ENCODE measurements at places on chromosomes 16 and 17.

- DNase-seq = no peak
Observed at GRCh38 chr17:76872221-76872873, 4.1 kb downstream of the MGAT5B start.

DNA sequence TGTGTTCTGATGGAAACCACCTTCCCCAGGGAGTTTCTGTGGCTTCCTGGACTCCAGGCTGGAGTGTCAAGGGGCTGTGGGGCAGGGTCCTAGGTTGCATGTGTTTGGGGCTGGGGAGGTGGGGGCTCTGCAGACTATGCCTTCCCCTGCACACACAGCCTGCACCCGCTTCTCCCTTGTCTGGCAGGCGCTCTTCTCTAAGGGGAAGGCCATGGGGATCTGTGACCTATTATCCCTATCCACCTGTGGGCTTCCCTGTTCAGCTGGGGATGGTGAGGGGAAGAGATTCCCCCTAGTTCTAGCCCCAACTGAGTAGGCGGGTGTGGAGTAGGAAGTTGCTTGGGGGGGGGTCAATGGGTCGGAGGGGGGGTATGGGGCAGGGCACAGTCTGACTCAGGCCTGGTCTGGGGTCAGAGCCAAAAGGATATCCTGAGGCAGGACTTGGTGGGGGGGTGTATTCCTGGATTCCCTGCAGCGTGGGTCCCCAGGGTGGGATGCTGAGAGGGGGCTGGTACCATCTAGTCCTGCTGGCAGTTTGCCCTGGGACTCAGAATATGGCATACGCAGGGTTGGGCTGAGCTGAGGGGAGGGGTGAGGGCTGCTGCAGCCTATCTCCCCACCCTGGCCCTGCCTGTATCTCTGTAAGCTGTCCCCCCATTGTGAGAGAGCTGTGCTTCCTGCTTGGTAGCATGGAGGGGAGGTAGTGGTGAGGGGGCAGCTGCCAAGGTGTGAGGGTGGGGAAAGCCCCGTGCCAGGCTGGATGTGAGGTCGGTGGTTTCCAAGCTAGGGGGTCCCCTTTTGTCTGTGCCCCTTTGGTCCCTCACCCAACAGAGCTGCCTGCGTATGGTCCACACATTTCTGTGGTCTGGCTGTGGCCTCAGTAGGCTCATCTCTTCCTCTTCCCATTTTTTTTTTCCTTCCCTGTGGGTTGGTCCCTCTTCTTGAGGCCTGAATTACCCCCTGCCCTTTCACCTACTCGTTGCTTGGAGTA, 14.7 kb downstream of the RARA start:
- no peak for DNase-seq

DNA sequence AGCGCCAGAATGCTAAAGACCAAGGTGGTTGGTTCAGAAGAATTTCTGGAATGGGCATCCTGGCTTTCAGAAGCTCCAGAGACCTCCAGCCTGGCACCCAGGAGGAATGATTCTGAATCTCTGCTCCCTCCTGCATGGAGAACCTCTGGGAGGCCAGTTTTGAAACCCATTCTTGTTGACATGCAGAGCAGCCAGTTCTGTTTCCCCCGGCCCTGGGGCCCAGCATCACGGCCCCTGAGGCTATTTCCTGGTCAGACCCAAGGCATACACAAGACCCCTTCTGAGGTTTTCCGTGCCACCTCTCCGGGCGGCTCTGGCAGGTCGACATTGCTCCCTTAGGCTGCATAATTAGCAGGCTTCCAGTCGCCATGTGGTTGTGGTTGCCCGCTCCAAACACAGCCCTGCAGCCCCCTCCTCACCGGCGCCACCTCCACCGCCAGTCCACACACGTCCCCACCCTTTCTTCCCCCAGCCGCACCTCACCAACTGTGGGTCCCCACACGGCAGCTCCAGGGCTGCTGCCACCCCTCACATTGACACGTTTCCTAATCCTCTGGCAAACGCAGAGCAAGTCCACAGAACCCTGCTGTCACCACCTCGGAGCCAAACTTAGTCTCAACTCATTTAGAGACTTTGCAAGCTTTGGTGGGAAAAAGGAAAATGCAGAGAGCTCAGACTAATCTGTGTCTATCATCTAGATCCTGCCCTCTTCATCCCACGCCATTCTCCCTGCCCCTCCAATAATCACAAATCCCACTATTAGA, 367.1 kb downstream of the SOX9 start:
- no peak for DNase-seq

DNA sequence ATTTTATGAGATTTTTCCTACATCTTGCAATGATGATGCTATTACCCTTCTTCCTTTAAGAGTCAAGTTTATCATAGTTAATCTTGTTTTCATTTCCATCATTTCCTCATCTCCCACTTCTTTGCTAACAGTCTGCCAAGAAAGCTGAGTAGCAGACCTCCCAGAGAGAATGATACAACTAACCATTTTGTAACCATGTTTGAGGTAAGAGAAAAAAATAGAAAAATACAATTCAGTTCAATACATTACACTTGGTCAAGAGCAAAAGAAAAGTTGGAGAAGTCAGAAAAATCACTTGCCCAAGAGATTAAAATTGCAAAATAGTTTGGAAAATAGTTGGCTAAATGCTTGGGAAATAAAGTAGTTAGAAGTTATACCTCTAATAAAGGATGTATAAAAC, 154.4 kb downstream of the ABCA8 start:
- DNase-seq = no peak

DNA sequence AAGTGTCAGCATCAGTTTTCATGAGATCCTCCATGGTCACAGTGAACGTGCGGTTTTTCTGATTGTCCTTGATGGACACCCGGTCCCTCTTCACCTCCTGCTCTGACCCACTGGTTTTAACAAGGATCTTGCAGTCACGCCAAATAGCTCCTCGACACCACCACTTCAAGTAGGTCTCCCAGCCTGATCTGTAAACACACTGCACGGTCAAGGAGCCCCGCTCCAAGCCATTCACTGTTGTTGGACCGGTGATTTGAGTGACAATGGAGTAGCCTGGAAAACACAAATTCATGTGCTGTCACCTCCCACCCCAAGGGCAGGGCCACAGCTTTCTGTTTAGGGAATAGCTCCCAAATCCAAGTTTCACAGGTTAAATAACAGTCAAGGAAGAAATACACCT, 8.2 kb downstream of the CD300LF start:
- no peak for DNase-seq

- no peak for DNase-seq
Observed at GRCh38 chr16:76292218-76292617, 15.0 kb downstream of the CNTNAP4 start.

GRCh38 chr17:6756425-6757031, 682 bp downstream of the XAF1 start:
- DNase-seq = no peak

DNA sequence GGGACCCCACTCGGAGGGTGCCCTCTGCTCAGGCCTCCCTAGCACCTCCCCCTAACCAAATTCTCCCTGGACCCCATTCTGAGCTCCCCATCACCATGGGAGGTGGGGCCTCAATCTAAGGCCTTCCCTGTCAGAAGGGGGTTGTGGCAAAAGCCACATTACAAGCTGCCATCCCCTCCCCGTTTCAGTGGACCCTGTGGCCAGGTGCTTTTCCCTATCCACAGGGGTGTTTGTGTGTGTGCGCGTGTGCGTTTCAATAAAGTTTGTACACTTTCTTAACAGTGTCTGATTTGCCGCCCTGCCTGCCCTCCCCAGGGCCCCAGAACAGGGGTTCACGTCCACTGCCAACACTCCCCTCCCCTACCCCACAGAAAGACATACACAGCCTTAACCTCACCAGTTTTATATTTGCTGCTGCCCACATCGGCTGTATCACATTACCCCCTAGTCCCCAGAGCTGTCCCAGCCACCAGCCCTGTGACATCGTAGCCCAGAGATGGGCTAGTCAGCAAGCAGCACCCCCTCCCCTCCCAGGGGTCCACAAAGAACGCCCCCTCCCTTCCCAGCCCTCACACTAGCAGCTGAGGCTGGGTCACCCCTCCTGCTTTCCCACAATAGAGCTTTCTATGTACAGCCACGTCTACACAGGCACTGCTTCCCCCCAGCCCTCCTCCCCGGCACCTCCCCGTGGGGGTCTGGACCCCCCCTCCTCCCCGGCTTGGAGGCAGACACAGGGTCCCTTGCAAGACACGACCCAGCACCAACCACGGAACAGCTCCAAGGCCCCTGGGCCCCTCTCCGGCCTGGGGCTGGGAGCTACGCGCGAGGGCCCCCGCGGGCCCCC, 7.9 kb downstream of the GRN start:
- DNase-seq = no peak

DNA sequence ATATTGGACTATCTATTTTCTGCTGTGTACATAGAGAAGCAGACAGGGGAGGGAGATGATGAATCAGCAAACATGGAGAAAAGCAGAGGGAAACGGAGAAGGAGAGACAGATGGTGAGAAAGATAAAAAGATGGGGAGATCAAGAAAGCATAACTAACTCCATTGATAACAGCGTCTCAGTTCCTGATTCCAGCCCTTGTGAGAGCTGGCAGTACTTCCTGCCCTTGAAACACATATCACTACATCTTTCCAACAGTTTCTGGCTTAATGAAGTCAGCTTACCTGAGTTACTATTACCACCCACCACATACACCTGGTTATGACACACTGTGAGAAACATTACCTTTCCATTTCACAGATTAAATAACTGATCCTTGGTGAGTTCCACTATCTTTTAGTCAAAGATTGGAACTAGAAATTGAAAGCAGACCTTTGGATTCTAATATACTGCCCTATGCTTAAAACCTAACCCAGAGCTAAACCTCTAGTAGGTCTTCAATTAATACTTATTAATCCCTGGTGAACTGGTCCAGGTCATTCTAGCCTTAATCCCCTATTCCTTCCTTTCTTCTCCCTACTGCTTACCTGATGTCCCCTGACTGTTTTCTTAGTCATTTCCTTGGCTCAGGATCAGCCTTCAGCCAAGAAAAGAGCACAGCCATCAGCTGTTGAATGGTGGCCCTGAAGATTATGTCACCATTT, 346.6 kb upstream of the CCL2 start:
- no peak for DNase-seq

- DNase-seq = no peak
Observed at GRCh38 chr16:57145046-57146021, 40.5 kb downstream of the PSME3IP1 start.

DNA sequence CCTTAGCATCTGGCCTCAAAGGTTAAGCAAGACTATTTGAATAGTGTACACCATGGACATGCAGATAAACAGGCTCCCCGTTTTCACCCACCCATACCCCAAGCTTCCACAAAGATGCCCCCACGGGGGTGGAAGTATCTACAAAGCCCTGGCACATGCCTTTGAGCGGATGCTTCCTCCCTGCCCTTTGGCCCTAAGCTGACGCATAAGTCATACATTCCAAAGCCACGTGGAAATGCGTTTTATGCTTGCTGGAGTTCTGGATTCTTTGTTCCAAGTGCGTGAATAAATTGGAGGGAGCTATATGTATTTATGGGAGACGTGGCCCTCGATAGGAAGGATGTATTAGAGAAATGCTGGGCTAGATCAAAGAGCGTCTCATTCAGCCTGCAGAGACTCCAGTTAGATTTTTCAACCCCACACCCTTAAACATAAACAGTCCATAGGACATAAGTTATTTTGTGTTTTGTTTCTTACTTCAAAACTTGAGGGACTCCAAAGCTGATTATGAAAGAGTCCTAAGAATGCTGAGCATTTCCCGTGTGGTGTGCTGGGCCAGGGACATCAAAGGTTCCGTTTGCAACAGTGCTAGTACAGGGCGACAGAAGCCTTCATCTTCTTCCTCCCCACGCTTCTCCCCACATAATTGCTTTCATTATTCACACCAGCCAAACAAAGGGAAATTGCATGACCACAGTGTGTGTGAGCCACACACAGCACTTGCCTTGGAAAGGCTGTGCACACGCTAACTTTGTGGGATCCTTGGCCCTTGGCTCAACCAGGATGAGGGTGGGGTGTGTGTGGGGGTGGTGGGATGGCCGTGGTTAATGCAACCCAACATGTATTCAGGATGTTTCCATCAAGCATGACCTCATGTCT, 73.6 kb downstream of the WIPI1 start:
- no peak for DNase-seq

- DNase-seq = no peak
Observed at GRCh38 chr16:28058839-28059589, 4.5 kb downstream of the GSG1L start.

GRCh38 chr16:81797443-81797842, 18.4 kb downstream of the PLCG2 start:
- DNase-seq = no peak

- no peak for DNase-seq
Observed at GRCh38 chr17:36691606-36692005, 90.2 kb downstream of the MRM1 start.

GRCh38 chr16:53741546-53741945, 37.6 kb downstream of the FTO start:
- no peak for DNase-seq

DNA sequence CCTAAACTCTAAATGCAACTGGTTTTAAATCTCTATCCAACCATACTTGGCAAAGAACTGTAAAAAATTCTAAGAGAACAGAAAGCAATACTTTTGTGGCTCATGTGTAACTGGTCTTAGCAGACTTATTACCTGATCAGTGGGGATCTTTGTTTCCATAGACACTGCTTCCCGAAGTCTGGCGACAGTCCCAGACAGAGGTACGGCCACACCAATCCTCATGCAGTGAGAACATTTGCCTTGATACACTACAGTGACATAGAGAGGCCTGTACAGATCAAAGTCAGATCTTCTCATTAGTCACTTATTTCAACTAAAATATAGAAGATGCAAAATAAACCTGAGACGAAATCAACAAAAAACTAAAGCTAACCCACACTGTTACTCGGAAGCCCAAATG, 43.9 kb downstream of the USP31 start:
- no peak for DNase-seq

GRCh38 chr16:5709889-5710288, 612.3 kb upstream of the EEF2KMT start:
- no peak for DNase-seq

DNA sequence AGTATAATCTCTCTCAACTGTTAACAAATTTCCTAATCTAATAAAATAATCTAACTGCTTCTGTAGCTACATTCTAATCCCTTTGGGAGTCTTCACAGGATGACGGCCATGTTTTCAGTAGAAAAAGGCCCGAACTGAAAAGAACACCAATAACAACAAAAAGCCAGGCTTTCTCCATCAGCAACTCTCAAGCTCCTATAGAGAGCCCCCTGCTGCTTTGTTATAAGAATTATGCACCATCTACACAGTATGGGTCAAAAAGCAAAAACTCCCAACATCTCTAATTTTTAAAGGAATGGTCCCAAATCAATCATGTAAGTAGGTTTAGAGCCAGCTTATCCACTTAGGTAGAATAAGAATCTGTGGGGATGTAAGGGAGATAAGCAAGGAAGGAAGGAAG, 163.6 kb upstream of the C17orf78 start:
- no peak for DNase-seq

- DNase-seq = no peak
Observed at GRCh38 chr16:30997725-30998711, 12.4 kb downstream of the STX1B start.

DNA sequence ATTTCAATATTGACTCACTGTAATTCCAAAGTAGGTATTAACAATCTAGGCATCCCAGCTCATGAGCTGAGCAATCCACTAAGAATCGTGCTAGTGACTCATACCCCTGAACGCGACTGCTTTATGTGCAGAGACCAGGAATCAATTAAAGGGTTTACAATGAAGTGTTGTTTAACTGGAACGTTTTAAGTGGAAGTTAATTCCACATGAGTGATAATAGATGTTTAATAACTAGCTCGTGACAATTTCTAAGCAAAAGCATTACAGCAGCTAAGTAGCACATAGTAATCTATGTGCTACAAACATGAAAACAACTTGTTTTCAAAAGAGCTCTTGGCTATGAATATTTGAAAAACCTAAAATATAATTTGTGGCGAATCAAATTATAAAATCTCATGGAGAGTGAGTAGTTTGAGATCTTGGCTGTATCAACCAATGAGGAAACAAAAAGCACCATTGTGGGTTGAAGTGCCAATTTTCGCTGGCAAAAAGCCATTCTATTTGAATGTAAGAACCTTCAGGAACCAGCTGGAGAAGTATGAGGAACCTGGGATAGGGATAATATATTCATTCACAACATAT, 9.4 kb downstream of the GJC1 start:
- DNase-seq = no peak
